ENCODE measurements at places on chromosomes 1 and 21.

DNA sequence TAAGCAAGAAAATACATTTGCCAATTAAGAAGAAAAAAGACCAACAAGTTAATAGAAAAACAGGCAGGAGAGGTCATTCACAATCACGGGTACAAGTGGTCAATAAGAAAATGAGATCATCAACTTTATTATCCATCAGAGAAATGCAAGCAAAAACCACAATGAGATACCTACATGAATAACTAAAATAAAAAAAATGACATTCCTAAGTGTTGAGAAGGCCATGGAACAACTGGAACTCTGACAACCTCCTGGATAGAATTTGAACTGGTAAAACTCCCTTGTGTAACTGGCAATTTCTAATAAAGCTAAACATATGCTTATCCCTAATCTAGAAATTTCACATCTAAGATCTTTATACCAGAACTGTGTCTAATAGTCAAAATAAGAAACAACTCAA lies 135.4 kb upstream of the BACE2 start:
- no peak for DNase-seq

DNA sequence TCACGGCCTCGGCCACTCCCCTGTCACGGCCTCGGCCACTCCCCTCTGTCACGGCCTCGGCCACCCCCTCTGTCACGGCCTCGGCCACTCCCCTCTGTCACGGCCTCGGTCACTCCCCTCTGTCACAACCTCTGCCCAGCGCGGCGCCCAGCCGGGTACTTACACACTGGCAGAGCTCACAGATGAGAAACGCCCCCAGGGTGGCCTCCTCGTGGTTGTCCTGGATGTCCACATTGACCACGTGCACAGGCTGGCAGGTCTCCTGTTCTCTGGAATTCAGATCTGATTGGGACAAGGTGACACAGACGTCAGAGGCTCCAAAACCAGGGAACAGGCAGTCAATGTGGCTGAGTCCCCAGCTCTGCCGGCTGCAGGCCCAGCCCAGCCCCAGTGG lies 3.3 kb upstream of the TMEM240 start:
- DNase-seq = no peak

GRCh38 chr1:208003241-208003640 lies 92.3 kb upstream of the CD34 start:
- DNase-seq = no peak

- DNase-seq = no peak
These were observed 136.4 kb upstream of the DEPDC1 start for GRCh38 chr1:68633141-68633919.

DNA sequence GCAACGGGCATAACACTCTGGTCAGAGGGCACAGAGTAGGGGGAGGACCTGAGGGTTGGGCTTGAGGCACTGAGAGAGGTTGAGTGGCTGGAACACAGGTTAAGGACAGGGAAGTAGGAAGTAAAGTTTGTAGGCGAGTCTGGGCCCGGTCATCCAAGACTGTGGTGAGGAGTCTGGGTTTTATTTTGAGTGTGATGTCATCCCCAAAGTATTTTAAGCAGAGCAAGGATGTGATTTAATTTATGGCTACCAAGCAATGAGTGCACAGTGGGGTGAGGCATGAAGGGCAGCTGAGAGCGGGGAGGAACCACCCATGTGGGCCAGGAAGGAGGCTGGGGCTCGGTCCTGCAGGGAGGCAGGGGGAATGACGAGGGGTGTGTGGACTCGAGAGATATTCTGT lies 11.2 kb upstream of the VWA5B1 start:
- no peak for DNase-seq

DNA sequence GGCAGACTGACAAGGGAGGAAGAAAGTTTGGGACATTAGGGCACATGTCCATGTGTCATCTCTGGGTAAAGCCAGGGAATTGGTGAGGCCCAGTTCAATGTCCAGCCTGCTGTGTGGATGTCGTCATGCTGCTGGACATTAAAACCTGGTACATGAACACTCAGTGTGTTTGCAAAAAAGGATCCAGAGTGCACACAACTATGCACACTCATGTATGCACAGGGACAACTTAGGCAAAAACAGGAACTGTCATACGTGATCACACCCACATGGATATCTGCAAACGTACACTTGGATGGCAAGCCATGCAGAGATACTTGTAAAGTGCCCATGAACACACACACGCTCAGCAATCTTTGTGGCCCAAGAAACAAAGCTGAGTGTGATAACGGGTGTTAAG lies 47.9 kb upstream of the NEK2 start:
- DNase-seq = no peak

DNA sequence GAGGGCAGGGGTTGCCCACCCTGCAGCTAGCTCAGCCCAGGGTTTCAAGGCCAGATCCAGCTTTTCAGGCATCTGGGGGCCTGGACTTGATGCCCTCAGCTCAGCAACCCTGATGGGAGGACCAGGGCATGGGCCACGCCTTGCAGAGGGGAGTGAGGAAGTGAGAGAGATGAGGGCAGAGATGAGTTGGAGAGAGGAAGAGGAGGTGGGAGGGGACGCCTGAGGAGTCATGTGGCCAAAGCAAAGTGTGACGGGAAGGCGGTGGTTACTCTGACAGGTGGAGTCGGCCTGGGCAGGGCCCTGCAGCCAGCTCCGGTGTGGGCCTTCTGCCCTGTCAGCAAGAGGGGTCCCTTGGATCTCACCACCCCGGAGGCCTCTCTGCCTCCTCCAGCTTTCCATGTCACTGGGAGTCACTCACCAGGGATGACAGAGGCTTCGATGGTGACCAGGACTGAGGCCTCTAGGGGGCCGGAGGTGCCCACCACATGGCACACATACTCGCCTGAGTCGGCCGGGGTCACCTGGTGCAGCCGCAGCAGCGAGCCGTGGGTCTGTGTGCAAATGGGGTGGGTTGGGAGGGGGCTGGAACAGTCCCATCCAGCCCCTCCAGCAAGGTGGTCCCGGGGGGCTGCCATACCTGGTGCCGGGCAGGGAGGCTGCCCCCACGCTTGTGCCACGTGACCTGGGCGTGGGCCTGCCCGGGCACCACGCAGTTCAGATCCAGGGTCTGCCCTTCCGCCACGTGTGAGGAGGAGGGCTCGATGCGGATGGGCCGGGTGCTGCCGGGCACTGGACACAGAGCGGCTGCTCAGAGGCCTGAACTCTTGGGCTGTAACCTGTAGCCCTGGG lies 40.4 kb downstream of the LDLRAD2 start:
- DNase-seq = no peak

- no peak for DNase-seq
These were observed 35.5 kb downstream of the PDE9A start for GRCh38 chr21:42688841-42689371.

DNA sequence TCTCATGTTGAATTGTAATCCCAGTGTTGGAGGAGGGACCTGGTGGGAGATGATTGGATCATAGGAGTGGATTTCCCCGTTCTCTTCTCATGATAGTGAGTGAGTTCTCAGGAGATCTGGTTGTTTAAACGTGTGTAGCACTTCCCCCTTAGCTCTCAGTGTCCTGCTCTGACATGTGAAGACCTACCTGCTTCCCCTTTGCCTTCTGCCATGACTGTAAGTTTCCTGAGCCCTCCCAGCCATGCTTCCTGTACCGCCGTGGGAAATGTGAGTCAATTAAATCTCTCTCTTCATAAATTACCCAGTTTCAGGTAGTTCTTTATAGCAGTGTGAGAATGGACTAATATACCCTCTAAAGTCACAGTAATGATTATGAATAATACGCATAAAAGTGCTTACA lies 248.4 kb upstream of the LRRC7 start:
- DNase-seq = no peak

DNA sequence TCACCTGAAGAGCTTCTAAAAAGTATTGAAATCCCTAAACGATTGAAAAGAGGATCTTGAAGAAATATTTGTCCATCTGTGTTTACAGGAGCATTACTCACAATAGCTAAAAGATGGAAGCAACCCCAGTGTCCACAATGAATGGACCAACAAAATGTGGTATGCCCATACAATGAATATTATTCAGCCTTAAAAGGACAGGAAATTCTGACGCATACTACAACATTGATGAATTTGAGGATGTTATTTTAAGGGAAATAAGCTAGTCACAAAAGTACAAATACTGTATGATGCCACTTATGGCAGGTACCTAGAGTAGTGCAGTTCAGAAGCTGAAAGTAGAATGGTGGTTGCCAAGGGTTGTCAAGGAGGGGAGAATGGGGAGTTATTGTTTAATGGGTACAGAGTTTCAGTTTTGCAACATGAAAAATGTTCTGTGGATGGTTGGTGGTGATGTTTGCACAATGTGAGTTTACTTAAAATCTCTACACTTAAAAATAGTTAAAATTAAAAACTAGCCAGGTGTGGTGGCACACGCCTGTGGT lies 37.1 kb upstream of the GADD45A start:
- DNase-seq = no peak

GRCh38 chr1:38990386-38990737 lies 714 bp upstream of the AKIRIN1 start:
- DNase-seq = no peak

DNA sequence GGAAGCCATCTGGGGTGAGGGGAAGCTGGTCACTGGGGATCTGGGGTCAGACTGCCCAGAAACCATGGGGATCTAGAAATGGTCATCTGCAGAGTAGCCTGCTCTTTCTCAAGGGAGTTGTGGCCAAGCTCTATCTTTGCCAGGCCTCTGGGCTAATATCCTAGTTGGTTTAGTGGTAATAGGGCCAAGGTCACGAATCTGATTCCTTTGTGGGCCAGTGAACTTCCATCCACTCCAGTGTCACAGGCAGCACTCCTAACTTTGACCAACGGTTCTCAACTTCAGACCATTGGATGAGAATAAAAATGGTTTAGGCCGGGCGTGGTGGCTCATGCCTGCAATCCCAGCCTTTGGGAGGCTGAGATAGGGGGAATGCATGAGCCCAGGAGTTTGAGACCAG lies 28.1 kb upstream of the PPP2R5A start:
- DNase-seq = no peak

GRCh38 chr1:221689138-221689537 lies 52.8 kb downstream of the DUSP10 start:
- DNase-seq = no peak
